Activated CD8-positive, alpha-beta memory T cell treated with anti-CD3 and anti-CD28 coated beads, Interleukin-2, amount 50 U/mL, for 48 hours (primary cell): ENCODE measurements at places on chromosomes 11 and 22.

DNA sequence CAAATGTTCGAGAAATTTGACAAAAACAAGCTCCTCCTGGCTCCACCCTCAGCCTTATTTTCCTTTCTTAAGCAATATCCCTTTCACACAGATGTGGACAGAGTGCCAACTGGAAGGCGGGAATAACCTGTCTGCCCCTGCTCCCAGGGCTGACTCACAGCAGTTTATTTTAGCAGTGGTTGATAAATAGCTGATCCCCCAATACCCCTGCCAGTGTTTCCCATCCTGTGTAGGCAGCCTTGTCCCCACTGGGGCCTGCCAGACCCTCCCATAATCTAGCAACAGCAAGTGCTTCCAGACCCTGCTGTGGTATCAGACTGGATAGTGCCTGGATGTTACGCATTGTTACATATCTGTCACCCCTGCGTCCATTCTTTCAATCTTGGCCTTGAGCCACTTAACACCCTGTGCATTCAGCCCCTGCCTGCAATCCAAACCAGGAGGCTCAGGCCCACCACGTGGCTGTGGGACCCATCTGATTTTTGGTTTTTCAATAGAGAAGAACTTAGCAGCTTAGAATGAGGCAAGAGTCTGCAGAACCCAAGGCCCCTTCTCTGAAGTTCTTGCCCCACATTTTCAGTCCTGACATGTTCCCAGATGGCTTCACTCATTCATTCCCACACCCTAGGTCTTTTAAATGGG is 53.7 kb downstream of the PARVA start:
- no peak for DNase-seq

DNA sequence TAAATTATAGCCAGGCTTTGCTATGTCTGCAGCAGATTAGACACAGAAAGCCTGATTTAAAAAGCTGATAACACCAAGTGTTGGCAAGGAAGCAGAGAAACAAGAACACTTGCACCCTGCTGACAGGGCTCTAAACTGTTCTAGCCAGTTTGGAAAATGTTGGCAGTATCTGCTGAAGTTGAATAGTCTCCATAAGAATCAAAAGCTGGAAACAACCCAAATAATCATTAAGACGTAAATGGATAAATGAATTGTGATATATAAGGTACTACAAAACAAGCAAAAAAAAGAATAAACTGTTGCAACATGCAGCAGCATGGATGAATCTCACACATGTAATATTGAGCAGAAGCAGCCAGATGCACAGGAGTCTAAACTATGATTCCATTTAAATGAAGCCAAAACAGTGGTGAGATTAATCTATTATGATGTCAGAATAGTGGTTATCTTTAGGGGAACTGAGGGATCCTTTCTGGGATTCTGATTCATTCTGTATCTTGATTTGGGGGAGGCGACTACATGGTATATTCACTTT is 40.4 kb upstream of the ADORA2A start:
- no peak for DNase-seq

- DNase-seq: no peak
Measured at GRCh38 chr11:124915541-124916369, 3.3 kb upstream of the HEPN1 start.

DNA sequence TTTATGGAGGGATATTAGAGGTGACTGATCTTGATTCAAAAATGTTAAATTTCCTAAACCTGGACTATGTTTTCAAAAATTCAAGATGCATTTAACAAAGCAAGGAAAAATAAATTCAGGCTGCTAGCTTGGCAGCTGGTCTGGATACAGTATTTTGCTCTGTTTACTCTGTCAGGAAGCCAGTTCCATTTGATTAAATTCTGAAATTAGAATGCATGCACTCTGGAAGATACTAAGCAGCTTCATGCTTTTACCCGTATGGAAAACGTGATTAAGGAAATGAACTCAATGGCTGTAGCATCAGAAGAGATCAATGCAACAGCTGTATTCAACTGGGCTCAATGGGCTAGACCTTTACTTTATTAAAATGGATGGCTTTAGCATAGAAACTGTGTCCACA is 14.2 kb downstream of the C11orf71 start:
- DNase-seq: no peak

- no peak for DNase-seq
Measured at GRCh38 chr11:27837895-27838563, 137.8 kb upstream of the BDNF start.

- DNase-seq: no peak
Measured at GRCh38 chr11:92198268-92198667, 26.4 kb upstream of the FAT3 start.

GRCh38 chr11:59801160-59801706 is 9.3 kb downstream of the MRPL16 start:
- DNase-seq: no peak
